ENCODE measurements at places on chromosomes 5 and 9.

- DNase-seq, result peak; percentile 69
These were observed at the start of gene SLC24A2 for GRCh38 chr9:19788614-19789271. Gene SLC24A2 (minus strand): TSS chr9:19789037.

- DNase-seq, result no peak
These were observed 428.8 kb downstream of the CHSY3 start for GRCh38 chr5:130333089-130333488.

GRCh38 chr5:179343021-179343718 is 2.1 kb downstream of the ADAMTS2 start:
- no peak for DNase-seq

- no peak for DNase-seq
These were observed 88.4 kb upstream of the IQGAP2 start for GRCh38 chr5:76314643-76315042.

GRCh38 chr5:122500245-122501088 is 188.4 kb downstream of the SNCAIP start:
- DNase-seq, result peak; percentile 79

DNA sequence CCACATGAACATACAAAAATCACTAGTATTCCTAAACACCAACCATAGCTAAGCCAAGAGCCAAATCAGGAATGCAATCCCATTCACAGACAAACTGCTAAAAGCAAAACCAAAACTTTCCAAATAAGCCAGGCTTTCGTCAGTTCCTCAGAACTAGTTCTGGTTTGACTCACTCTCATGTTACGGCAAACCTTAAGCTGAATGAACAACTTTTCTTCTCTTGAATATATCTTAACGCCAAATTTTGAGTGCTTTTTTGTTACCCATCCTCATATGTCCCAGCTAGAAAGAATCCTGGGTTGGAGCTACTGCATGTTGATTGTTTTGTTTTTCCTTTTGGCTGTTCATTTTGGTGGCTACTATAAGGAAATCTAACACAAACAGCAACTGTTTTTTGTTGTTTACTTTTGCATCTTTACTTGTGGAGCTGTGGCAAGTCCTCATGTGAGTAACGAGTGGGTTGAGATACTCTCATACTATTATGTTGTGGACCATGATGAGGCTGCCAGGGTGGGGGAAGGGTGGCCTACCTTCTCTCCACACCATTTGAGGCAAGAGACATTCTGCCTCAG is at the start of gene PDCD1LG2:
TSS of gene PDCD1LG2 (plus strand) at position 172 of the 572 bp plus-strand sequence. CDS start 12,016 bp downstream, outside the sequence.
- DNase-seq, result no peak

DNA sequence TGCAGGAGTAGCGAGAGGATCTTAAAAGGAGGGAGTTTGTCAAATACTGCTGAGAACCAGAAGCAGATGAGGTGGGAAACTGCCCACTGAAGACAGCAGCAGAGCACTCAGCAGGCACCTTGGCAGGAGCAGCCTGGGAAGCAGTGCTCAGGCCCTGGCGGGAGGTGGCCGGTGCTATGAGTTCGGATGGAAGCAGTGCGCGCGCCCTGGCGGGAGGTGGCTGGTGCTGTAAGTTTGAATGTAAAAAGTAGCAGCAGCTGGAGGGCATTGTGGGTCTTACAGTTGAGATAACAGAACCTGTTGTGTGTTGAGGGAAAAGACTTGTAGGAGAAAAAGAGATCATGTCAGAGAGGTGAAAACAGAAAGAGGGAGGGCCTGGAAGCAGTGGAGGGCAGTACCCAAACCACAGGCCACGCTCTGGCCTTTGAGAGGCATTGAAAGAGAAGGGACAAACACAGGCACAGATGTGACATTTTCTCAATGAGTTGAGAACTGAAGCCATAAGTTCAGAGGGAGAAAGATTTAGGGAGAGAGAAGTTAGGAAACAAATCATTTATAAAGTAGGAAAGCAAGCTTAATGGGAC is 130.9 kb downstream of the ERCC6L2 start:
- DNase-seq, result no peak

GRCh38 chr5:128276537-128277216 is 193.1 kb downstream of the SLC12A2 start:
- DNase-seq, result no peak

DNA sequence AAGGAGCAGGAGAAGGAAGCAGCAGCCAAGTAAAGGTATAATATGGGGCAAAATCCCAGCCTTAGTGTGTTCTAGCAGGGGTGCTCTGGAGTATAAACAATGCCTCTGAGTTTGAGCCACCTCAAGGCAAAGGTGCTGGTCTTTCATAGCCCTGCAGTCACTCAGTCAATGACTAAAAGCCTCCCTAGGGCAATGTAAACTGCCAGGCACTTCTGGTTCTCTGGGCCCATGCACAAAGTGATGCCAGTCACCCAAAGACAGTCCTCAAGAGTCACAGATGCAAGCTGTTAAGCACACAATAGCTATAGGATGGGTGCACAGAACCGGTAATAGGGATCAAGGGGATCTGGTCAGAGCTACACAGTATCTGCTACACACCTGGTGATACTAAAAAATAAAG is 12.6 kb downstream of the ZBTB5 start:
- DNase-seq, result no peak

GRCh38 chr9:96398582-96399324 is 15.2 kb upstream of the SLC35D2 start:
- no peak for DNase-seq

DNA sequence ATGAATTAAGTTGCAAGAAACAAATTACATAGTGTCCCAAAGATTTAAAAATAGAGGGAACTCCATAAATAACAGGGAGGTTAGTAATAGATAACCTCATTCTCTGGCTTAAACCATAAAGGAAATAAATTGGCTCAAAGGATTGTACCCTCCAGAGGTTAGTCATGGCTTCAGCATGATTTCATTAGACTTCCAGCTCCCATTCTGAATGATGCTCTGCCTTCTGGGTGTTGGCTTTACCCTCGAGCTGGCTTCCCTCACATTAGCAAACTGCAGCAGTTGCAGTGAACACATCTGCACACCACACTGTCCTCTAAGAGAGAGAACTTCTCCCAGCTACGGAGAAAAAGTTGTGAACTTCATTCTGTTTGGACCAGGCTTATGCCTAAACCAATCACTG is 70.4 kb downstream of the RGS7BP start:
- DNase-seq, result no peak

DNA sequence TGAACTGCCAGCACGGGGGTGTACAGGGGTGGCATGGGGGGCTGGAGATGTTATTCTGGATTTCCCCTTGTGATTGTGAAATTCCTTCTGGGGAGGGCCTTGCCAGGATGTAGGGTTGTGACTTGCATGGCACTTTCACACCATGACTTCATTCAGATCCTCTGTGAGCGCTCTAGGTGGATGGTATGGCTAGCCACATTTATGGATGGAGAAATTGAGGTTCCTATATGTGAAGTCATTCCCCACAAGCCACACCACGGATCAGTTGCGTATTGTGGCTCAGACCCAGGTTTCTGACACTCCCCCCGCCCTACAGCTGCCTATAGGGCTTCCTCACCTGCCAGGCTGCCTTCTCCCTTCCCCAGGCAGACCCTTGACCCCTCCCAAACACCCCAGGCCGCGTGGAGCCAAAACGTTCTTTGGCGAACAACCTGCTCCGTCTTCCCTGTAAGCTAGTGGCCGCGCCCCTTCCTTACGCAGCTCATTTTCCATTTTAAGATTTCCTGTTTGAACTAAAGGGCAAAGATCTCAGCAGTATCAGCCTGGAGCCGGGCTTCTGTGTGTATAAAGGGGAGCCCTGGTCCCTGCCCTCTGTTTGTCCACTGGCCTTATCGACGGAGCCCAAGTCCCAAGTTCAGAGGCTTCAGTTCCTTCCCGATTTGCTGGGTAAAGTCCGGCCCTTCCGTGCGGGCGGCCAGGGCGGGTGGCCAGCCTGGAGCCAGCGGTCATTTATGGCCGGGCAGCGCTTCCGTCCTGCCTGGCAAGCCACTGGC is 97.8 kb upstream of the KLF4 start:
- no peak for DNase-seq
